Psoas muscle (tissue), 8 donors: ENCODE measurements at places on chromosomes 16 and 17.

GRCh38 chr16:88721236-88721635 is 14.9 kb downstream of the CTU2 start:
- DNase-seq: no peak

DNA sequence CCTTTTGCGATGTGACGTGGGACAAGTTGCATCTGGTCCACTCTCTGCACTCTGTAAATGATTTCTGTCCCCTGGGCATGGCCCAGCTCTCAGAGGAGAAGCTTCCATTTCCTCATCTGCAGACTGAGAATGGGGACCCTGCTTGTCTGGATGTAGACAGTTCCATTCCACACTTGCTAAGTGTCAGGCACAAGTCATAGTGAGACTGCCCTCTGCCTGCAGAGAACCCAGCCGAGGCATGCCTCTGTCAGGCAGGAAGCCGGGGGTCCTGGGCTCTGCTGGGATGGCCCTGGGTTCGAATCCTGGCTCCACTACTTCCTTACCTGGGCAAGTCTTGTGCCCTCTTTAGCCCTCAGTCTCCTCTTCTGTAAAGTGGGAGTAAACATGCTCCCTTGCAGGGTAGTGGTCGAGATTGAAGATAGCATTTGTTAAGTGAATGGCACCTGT is 4.1 kb downstream of the MAP2K3 start:
- no peak for DNase-seq

DNA sequence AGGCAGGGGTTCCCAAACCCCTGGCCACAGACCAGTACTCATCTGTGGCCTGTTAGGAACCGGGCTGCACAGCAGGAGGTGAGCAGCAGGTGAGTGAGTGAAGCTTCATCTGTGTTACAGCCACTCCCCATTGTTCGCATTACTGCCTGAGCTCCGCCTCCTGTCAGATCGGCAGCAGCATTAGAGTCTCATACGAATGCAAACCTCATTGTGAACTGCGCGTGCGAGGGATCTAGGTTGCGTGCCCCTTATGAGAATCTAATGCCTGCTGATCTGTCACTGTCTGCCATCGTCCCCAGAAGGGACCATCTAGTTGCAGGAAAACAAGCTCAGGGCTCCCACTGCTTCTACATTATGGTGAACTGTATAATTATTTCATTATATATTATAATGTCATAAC is 25.1 kb upstream of the RMI2 start:
- DNase-seq: no peak

DNA sequence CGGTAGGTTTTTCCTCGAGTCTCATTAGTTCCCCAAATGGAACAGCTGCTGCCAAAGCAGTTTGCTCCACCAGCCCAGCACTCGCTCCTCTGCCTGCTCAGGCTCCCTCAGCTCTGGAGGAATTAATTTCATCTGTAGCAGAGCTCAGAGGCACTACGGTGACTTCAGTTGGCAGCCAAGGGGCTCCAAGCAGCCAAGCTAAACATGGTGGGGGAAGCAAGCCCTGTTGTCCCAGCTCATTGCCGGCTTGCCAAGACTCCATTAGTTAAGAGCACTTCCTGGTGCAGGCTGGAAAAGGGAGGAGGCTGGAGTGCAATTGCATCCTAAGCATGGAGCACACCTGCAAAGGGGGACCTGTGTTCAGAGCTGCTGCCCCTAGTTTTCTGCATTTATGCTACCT is 78.7 kb upstream of the GPRC5B start:
- peak; percentile 14 for DNase-seq

- no peak for DNase-seq
Observed at GRCh38 chr16:6641091-6641490, 691.6 kb upstream of the RBFOX1 start.

DNA sequence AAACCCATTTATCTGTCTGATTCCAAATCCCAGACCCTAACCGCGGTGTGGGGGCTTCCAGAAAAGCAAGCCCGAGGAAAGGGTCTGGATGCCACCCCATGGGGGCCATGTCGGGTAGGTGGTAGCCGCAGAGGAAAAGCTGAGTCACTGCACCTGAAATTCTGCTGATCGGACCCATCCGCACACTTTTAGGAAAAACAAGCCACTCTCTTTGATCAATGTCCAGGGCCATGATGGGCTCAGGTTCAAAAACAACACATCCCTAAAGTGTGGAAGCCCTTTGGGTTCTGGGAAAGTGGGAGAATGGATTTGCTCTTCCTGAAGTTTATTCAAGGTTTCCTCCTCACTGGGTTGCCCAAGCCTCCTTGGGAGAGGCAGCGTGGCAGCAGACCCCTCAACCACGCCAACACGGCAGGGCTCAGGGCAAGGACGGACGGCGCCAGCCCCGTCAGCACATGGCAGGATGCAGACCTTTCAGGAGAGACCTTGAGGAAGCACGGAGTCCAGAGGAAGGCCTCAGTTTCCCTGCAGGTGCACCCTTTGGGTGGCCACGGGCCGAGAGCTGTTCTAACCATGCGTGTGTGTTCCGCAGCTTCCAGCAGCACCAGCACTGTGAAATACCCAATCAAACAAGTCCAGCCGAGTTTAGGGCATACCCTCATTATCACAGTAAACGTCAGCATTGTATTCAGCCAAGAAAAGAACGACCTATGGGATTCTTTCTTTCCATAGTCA is 367.0 kb downstream of the FOXL1 start:
- peak; percentile 8 for DNase-seq

DNA sequence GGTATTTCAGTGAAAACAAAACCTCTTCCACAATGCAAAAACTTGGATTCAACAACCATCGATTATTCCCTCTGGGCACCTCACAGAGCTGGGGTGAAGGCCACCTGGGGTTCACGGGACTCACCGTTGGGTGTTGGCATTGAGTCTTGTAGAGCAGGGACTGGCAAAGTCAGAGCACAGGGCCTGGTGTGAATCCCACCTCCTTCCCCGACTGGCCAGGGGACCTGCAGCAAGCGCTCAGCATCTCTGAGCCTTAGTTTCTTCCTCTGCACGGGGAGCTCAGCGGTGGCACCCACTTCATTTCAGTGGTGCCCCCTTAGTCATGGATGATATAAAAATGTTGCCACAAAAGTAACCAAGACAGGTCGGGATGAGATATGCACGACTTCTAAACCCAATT is 100.4 kb downstream of the METRNL start:
- DNase-seq: no peak

DNA sequence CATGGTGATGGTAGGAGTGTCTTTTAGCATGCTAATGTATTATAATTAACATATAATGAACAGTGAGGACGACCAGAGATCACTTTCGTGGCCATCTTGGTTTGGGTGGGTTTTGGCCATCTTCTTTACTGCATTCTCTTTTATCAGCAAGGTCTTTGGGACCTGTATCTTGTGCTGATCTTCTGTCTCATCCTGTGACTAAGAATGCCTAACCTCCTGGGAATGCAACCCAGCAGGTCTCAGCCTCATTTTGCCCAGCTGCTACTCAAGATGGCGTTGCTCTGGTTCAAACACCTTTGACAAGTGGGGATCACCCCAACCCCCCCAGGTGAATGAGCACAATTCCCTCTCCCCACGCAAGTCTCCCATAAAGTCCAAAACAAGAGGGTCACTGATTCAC is 49.3 kb upstream of the ETV4 start:
- no peak for DNase-seq

GRCh38 chr17:65198653-65199382 is 61.6 kb downstream of the RGS9 start:
- DNase-seq: no peak

- DNase-seq: no peak
Observed at GRCh38 chr16:73697336-73697735, 599.3 kb upstream of the PSMD7 start.

- no peak for DNase-seq
Observed at GRCh38 chr17:76826330-76827068, 41.7 kb upstream of the MGAT5B start.

GRCh38 chr16:30808146-30808545 is 21.1 kb upstream of the ZNF629 start:
- DNase-seq: no peak

DNA sequence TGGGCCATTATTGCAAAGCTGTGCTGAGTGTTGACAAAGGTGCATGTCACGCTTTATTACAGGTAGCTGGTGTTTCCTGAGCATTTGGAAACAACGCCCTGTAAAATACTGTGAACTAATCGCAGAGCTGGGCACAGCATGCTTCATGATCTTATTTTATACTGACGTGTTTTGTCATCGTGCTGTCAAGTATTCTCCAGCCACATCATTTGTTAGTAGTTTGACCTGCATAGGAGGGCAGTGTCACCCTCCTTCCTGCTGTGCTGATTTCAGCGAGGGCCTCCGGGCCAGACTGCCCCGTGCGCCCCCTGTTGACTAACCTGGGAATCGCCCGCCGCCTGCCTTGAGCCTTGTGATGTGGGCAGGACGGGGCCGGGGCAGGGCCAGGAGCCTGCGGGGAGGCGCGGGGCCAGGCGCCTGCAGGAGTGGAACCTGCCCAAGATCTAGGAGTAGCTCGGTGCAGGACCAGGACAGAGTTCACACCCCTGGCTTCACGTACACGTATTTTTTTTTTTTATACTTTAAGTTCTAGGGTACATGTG is 820.7 kb downstream of the KCNJ18 start:
- DNase-seq: no peak

- peak; percentile 81 for DNase-seq
Observed at GRCh38 chr16:4677390-4677789, 16.0 kb upstream of the NUDT16L1 start.

- DNase-seq: no peak
Observed at GRCh38 chr17:19768046-19768782, 20.1 kb upstream of the ALDH3A1 start.

DNA sequence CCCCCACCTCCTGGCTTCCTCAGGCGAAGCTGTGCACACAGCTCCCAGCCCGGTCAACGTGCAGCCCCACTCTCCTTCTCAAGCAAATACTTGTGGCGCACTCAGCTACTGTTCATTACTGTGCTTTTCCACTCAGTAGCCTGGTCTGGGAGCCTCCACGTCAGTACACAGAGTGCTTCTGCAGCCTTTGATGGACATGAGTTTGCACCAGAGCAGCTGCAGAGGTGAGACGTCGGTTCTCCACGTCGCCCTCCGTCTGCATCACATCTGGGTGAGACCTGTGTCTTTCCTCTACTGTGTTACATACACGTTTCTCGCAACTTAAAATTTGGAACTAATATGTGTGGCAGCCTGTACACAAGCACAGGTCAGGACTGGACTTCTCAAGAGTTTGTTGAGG is 334.3 kb downstream of the C16orf95 start:
- DNase-seq: no peak

GRCh38 chr17:9185688-9186284 is 164.5 kb downstream of the NTN1 start:
- DNase-seq: no peak

DNA sequence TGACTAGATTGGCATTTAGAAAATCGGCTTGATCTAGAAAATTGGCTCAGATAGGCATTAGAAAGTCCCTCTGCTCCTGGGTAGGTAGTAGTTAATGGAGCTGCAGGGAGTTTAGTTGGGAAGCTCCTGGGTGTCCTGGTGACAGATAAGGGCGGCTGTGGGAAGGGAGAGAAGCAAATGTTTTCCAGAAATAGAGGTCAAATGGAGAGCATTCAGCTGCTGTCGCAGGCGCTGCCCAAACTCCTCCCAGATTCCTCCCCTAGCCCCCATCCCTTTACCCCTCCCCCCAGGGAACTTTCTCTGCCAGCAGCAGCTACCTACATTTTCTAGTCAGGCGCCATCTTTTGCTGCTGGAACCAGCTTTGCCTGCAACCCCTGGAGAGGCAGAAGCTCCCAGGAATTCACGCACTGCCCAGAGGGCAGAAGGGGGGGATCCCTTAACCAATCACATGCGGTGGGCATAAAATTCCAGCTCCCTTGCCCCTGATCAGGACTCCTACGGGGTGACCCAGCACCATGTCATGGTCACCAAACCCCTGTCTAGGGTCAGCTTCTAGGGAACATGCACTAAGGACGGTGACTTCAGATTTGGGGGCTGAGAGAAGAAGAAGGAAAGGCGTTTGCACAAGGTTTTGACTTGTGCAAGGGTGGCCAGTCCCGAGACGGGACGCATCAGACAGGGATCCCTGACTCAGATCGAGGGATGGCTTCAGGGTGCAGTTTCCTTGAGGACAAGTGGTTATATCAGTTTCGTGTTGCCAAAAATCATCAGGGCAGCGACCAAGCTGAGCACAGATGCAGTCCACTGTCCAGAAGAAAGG is 43.8 kb downstream of the SOCS1 start:
- no peak for DNase-seq

- DNase-seq: peak; percentile 43
Observed at GRCh38 chr17:21004016-21004930, 38.5 kb downstream of the USP22 start.

GRCh38 chr16:80938004-80938878 is 68.4 kb downstream of the CMC2 start:
- DNase-seq: peak; percentile 56

- no peak for DNase-seq
Observed at GRCh38 chr16:50311891-50312501, 45.6 kb downstream of the ADCY7 start.

DNA sequence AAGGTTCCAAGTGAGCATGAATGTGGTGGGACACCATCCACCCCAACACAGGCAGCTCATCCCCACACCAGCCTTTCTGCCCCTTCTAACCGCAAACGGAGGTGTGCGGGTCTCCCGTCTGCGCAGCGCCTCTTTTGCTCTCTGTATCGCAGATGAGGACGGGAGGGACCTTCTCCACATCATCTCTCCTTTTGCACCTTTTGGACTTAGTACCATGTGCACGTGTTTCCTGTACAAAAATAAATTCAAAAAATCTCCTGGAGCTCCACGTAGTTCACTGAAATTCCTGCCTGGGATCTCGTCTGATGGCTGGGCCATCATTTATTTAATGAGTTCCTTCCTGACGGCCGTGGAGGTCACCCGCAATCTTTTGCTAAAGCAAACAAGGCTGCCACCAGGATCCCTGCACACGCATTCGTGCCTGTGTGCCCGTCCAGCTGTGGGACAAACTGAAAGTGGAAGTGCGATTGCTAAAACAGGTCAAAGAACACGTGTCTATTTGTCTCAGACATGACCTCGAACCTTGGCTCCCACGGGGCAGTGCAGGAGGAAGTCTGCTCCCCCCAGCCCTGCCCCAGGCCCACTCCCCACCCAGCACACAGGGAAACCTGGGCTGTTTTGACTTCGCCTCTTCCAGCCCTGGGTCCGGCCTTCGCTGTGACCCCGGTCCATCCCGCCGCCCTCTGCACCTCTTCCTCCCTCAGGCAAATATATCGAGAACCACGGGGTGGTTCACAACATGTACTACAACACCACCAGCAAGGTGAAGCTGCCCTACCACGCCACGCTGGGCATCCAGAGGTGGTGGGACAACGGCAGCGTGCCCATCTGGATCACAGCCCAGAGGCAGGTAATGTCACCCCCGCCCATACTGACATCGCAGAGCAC is 2.3 kb downstream of the ENPP7 start:
- DNase-seq: no peak

DNA sequence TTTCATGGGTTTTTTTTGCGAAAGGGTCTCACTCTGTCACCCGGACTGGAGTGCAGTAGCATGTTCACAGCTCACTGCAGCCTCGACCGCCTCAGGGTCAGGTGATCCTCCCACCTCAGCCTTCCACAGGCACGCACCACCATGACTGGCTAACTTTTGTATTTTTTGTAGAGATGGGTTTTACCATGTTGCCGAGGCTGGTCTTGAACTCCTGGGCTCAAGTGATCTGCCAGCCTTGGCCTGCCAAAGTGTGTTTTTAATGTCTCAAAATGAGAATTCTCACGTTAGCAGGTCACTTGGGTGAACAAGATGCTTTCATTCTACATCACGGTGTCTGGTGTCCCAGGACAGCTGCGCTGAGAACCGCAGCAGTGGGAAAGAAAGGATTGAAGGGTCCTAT is 3.2 kb downstream of the FBXO31 start:
- no peak for DNase-seq
